Renal pelvis (tissue), 12 donors: ENCODE measurements at places on chromosomes 5 and 9.

DNA sequence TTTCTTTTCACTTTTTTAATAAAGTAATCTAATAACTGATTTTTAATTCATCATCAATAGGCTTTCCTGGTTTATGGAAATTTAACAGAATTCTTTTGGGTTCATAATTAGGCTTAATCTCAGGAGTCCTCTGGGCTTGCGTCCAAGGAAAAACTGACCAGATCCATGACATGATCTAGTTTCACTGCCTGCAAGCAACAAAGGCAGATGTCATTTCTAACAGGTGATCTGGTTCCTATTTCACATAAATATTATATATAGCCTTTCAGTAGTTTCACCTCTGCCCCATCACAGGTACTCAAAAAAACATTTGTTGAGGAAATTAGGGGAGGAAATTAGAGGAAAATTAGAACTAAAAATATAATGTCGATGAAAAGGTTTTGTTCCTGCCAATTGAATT is 126.4 kb downstream of the FBXL17 start:
- DNase-seq: no peak

- no peak for DNase-seq
Measured at GRCh38 chr9:94818178-94818541, 91.7 kb downstream of the AOPEP start.

- DNase-seq: no peak
Measured at GRCh38 chr5:135971701-135972100, 16.9 kb upstream of the LECT2 start.

- DNase-seq: no peak
Measured at GRCh38 chr5:134938030-134938429, 29.7 kb upstream of the CATSPER3 start.

DNA sequence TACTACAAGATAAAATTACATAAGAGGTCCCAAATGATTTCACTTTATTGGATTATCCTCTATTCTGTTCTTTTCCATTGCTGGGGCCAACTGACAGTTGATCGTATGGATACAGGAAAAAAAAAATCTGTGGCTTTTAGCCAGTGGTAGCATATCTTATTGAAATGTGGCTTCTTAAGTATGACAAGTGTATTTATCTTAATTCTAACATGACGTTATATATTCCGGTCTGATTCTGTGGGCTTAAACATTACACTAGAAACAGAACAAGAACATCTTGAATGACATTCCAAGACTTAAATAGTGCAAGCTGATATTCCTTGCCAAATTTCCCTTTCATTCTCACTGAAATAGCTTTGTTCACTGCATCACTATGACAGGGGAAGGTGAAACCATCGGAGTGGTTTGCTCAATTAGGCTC is 117.9 kb downstream of the INSYN2B start:
- DNase-seq: no peak

DNA sequence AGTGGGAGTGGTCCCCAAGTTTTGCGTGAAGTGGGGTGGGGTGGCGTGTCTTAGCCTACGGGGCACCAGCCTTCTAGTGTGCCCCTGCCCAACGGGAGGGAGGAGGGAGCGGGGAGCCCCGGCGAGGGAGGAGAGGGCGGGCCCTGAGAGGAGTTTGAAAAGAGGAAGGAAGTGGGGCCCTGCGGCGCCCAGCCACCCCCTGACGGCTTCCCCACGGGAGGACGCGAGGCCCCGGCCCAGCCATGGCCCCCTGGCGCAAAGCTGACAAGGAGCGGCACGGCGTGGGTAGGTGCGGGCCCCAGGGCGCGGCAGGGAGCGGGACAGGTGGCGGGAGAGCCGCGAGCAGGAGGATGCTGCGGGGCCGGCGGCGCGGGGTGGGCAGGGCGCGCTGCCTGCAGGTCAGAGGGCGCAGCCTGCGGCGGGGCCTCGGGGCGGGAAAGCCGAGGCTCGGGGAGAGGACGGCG is at the start of gene DOCK2:
DOCK2 (plus strand) TSS at position 191 of the 464 bp plus-strand sequence; CDS start at position 243, 52 bp downstream.
- no peak for DNase-seq

DNA sequence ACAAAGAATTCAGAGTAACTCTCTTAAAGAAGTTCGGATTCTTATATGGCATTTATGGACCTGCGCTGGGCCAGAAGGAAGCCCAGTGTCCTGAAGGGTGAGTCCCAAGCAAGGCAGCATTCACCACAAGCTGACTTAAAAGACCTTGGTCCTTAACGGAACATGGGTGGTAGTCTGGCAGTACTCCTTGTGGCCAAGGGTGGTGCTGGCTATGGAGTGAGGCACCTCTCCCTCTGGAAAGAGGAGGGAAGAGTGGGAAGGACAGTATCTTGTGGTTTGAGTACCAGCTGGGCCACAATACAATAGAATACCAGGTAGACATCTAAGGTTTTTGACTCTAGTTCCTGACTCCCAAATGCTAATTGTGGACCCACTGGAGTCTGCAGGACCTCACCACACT is 425.7 kb upstream of the CYLC2 start:
- DNase-seq: no peak

DNA sequence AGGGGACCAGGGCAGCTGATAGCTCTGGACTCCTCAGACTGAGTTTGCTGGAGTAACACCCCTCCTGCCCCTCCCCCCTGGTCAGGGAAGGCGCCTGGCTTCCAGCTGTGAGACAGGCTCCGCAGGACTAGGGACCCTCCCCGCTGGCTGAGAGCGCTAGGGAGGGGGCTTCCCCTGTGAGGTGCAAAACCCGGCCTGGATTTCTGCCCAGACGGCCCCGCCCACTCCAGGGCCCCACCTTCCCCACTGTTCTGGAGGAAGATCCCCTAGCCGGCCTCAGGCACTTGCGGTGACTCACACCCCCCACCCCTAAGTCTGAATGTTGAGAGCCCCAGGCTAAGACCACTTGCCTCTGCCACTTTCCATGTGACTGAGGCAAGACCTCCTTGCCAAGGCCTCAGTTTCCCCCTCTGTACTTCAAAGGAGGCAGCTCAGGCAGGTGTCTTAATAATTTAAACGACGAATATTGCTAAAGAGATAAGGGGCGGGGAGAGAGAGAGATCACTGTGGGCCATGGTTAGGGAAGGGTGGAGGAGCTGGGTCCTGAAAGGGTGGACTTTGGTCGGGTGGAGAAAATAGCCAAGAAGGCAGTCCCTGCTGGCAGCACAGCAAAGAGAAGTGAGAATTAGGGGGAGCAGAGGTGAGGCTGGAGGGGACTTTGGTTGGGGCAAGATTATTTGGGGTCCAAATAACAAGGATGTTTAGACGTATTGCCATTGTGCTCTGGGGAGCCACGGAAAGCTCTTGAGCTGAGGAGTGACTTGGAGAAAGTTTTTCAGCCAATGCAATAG is 1.0 kb upstream of the DAB2IP start:
- DNase-seq: peak; percentile 94

DNA sequence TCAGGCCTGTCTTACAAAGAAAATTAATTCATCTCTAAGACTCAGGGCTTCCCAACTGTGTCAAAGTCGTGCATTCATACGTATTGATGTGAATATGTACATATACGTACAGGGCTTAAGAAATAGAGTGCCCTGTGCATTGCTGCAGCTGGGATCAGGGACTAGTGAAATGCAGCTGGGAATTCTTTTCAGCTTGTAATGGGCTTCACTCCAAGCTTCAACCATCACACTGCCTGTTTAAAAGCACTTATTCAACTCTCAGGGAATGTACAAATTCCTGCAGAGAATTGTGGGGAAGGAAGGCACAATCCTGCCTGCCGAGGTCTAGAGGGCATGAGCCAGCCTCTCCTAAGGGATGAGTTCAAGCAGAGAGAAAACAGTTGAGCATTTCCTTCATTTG is 59.6 kb upstream of the MAN2A1 start:
- no peak for DNase-seq

DNA sequence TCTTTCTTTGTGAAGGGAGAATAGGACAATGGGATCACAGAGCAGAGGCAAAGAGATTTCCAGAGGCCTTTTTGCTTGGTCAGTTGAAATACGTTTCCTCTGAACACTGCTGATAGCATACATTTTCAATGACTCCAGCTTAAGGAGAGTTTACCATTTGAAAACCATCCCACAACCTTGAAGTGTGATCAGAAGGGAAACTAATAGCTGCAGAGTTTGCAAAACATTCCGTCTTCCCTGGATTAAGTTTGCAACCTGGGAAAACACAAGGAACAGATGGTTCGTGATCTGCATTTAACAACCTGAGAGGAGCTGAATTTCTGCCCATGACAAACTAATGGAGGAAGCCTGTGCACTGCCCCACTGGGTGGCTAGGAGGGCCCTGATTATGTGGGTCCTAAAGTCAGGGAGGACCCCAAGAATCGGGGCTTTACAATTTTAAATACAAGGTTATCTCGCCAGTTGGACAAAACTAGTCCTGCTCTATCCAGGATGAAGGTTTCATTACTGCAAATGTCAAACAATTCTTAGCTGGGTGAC is 35.6 kb downstream of the MTX3 start:
- no peak for DNase-seq

- no peak for DNase-seq
Measured at GRCh38 chr9:72836790-72837189, 116.1 kb downstream of the ALDH1A1 start.

DNA sequence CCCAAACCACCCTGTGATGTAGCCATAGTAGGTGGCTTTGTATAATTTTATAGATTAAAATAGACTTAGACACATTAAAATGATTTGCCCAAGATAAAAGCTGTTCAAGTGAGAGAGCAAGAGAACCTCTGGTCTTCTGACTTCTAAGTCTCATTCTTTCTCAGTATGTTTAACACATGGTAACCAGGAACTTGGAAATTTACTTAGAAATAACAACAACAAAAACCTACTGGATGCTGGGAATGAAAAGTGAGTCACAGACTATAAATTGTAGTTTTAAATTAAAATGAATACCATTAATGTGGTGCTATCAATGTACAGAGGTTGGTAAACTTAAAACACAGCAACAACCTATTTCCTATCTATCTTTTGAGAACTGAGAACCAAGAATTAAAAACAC is 30.4 kb downstream of the HMGCR start:
- no peak for DNase-seq

DNA sequence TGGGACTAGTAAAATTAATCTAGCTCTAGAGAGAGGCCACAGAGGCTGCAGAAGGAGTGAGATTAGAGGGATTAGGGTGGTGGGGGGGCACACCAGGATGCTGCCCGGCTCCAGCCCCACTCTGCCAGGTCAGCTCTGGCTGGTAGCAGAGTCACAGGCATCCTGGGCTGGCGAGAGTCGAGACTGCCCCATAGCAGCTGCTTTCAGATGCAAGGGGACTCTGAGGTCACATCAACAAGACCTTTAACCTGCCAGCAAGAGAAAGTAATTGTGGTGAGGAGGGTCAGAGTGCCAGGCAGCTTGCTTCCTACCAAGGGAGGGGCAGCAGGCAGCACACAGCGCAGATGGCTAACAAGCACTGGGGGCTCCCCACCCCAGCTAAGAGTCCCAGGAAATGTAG is 7.5 kb downstream of the EPB41L4B start:
- no peak for DNase-seq

DNA sequence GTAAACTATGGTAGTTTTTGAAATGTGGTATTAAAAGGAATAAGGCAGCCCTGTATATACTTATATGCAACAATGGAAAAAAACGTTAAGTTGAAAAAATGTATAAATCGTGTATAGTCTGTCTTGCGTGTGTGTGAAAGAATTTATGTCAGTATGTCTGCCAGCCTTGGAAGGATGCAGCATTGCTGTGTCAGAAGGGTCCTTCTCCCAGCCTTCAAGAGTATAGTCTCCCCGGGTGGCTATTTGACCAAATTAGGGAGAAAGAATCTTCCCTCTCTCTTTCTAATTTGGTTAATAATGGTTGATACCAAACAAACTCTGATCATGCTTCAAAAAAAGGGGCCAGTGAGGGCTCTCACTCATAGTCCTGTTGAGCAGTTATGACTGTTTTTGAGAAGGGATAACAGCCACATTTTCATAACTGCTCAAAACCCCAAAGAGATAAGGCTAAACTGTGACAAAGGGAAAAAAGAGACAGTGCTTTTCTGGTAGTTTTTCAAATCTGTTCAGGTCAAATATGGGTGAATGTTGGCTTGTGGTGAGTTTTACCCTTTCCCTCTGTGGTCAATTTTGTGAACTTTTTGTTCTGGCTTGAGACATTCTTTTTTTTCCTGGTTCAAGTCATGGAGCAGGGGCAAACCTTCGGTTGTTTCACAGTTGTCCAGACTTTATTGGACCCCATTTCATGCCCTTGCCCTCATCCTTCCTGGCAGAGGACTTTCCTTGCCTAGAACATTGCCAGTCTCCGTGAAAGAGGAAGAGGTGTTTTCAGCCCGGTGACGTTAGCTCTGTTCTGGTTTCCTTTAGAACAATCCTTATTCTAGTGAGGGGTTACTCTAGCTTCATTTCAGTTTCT is 21.0 kb downstream of the SNX30 start:
- no peak for DNase-seq

- DNase-seq: no peak
Measured at GRCh38 chr5:123371575-123372179, 51.5 kb downstream of the CEP120 start.

GRCh38 chr9:113290052-113290607 is 13.0 kb downstream of the RNF183 start:
- DNase-seq: no peak

DNA sequence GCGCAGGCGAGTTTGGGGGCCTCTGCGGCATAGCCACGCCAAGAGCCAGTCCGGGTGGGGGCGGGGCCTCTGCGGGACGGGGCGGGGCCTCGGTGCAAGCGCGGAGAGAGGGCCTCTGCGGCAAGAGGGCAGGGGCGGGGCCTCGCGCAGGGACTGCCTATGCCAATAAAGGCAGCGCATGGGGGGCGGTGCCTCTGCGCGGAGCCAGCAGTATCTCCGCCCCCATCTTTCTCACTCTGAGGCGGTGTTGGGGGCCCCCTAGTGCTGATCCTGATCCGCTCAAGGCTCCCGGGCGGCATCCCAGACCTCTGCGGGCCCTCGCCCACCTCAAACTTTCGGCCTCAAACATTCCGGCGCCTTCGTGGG is 9.2 kb upstream of the GPRIN1 start:
- DNase-seq: peak; percentile 68

DNA sequence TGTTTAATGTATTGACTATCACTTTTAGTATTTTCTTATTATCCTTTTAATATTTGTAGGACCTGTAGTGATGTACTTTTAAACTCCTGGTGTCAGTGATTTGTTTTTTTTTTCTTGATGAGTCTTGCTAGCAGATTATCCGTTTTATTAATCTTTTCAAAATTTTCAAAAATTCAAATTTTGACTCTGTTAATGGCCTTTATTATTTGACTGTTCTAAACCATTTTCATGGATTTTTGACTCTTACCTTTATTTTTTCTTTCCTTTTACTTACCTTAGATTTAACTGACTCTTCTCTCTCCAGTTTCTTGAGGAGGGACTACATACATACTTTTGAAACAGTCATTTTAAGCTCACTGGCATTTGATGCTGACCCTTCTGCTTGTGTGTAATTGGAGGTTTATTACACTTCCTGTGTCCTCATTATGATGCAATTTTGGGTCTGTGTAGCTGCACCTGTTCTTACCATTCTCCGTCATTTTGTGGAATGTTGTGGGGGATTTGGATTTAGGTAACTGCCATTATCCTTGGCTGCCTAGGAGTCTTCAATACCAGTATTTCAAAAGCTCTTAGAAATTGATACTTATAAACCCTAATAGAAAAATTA is 32.0 kb upstream of the EXOC3 start:
- no peak for DNase-seq

DNA sequence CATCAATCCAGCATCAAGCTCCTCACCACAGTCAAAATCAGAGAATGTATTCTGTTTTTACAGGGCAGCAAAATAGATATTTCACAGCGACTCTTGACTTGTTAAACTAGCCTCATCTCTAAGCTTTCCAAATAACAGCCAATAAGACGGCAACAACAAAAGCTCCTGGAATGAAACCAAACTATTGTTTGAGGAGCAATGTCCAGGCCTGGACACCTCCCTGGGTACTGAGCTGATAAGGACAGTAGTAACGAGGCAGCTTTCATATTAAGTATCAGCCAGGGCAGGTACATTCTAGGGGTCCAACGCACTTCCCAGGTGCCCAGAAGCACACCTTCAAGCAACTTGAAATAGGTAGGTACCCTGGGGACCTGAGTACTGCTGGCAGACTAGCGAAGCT is 260.3 kb downstream of the ENC1 start:
- no peak for DNase-seq
